Posterior cingulate gyrus (tissue), 11 donors: ENCODE measurements at places on chromosomes 16 and 17.

DNA sequence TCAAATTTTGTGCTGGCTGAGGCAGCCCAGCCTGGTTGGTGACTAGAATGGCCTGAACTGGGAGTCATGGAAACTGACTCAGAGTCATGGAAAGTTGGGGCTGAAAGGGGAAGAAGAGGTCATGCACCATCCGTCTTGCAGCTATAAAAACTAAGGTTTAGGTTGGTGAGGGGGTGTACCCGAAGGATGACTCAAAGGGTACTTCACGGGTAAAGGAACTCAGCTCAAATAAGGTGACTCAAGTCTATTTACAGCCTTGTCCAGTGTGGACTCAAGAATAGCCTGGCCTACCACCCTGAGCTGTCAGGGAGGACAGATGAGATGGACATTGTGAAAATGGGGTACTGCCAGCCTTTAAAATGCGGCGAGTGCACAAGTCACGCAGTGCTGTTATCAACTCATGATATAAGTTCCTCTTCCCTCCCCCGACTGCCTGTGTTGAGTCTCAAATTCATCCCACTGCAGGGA, 18.6 kb downstream of the CD300LB start:
- no peak for DNase-seq

- no peak for DNase-seq
These were observed 320.5 kb downstream of the SNX29 start for GRCh38 chr16:12296991-12297390.

DNA sequence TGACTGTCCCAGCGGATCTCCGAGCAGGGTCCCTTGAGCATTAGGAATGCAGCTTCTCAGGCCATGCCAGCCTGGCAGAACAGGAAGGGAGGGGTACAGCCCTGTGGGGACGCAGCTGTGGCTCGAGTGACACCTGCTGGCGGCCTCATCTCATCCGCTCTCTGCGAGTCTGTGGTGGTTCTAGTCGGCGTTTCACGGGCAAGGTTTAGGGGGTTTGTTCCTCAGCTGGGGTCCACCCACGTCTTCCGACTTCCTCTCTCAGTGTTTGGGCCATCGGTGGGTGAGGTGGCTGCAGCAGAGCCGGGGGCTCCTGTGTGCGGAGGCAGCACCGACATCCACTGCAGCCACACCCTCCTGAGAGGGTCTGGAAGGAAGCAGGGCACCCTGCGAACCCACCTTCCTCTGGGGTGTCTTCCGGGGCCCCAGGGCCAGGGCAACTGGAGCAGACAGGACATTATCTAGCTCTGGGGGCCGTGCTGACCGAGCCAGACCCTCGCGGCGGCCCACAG, 33.3 kb downstream of the JPH3 start:
- peak; percentile 77 for DNase-seq

DNA sequence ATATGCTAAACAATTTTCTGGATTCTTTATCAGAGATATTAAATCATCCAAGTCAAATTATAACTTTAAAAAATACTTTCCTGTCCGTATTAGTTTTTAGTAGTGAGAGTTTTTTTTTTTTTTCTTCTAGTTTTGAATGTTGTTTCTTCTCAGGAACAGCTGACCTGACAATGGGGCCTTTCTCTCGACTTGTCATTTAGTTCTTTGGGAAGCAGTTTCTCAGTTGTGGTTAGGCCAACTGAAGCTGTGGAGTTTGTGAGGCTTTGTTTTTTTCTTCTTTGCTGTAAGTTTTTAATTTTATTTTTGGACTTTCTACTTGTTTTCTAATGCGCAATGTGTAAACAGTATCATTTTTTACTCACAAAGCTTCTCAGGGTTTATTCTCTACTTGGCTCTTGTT, 140.8 kb downstream of the FTO start:
- no peak for DNase-seq

- DNase-seq: peak; percentile 55
These were observed 631 bp downstream of the NXPH3 start for GRCh38 chr17:49576088-49576916.

GRCh38 chr16:11198828-11199227, 57.2 kb downstream of the SOCS1 start:
- DNase-seq: no peak

DNA sequence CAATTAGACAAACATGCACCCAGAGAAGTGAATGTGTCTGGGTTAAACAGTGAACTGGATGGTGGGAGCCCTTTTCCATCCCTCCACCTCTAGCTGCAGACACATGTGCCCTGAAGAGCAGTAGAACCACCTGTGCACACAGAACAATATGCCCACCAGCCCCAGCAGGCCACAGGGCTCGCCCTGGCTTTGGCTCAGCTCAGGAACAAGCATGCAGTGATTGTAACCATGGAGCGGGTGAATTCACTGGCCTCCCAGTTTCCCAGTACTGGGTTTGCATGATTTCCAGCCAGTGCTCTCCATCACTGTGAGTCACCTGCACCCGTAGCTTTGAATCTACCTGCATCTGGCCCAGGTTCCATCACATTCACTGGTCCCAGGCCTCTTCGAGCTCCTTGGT, 5.2 kb downstream of the GPR179 start:
- DNase-seq: peak; percentile 16

GRCh38 chr16:24013054-24013636, 177.4 kb downstream of the PRKCB start:
- DNase-seq: no peak

DNA sequence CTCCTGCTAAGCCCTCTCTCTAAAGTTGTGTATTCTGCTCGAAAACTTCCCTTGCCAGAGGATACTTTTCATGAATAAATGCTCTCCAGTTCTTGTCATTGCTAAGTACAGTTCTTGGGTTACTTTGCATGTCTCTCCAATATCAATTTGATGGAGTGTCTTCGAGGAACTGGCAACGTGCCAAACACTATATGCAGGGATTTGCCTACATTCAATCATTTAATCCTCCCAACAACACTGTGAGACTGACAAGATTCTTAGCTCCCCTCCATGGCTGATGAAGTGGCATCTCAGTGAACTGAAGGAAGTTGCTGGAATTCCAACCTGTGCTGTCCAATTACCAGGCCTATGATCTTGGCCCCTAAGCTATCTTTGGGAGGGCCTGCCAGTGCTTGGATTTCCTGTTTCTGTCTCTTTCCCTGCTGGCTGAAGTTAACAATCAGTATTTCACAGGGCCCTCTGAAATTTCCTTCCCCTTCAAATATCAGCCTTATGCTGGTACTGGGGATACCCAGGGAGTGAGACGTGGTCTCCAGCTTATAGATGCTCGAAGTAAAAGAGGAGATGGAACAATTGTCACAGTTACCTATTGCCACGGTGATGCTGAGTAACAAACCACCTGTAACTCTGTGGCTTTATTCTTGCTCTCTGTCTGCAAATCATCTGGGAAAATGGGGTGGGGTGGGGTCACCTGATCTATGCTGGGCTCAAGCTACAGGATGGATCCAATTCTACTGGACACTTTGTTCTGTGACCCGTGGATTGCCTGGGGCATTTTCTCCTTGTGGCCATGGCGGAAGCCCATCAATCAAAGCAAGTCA, 19.4 kb upstream of the CRISPLD2 start:
- DNase-seq: no peak

- DNase-seq: no peak
These were observed 76.8 kb downstream of the IRX5 start for GRCh38 chr16:55007504-55007903.

DNA sequence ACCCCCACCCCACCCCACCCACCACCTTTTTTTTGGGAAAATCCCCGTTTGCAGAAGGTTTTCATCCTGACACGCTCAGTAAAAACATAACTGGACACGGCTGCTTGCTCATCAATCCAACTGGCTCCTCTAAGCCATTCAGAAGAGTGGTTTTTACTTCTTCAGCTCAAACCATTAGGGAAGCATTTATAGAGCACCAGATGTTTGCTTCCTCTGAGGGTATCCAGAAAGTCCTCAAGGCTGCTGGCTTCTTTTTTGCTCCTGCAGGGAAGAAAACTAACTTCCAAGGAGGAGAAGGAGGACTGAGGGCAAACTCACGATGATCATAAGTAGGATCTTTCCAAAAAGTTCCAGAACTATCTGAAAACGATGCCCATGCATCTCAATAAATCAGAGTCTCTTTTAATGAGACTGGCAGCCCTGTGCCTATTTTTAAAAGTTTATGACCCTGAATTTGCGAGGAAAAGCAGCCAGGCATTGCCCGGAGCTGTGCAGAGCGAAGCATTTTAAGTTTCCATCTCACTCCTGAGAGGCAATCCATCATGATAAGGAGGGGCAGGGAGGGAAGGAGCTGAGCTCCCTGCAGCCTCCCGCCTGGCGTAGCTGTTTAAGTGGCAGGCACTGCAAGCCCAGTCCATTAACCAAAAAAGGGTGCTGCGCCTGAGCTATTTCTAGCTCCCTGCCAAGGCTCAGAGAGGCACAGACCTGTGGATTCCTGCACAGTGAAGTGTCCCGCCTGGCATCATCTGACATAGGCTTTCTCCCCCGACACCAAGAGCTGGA, 146.3 kb upstream of the FOXF1 start:
- DNase-seq: no peak

DNA sequence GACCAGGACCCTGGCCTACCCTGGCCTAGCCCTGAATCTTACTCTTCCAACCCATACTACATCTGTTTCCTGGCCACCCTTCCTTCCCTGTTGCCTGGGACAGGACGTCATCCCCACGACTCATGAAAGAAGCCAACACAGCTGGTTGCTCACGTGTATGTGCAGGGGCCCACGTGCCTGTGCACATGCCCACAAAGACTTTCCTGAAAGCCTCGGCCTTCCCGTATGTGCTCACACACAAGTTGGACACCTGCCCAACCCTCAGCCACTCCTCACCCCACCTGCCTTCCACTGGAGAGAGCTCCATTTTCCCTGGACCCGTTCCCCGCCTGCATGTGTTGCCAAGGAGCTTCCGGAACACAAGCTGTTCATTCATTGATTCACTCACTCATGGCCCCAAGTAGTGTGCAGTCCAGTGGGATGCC, 7.0 kb downstream of the PLXDC1 start:
- peak; percentile 93 for DNase-seq
